ENCODE measurements at places on chromosomes 1 and 21. TPM values are rescaled to one million over a fixed set of nuclear protein-coding genes. Genes with fewer than 3 reads are reported as not detected.

TMPRSS15 gene
- not detected for total RNA-seq

LDLRAD2 gene
- not detected for total RNA-seq

CCDC30 gene
- 1.3 TPM for total RNA-seq

PDZK1IP1 gene
- not detected for total RNA-seq

CELA3A gene
- 5.9 TPM for total RNA-seq

SYNC gene
- total RNA-seq: 1.3 TPM

ITSN1 gene
- total RNA-seq: 50.3 TPM

LMNA gene
- 691 TPM for total RNA-seq

RGS5 gene
- total RNA-seq: 1.5 TPM

CD52 gene
- 1.6 TPM for total RNA-seq

GBP4 gene
- 3.3 TPM for total RNA-seq

WNT9A gene
- 26.5 TPM for total RNA-seq

LMO4 gene
- 38.3 TPM for total RNA-seq

KRTAP12-2 gene
- not detected for total RNA-seq

CHIA gene
- not detected for total RNA-seq

OR2L13 gene
- not detected for total RNA-seq

Measured in Panc1 (cell line).